ENCODE measurements at places on chromosomes 3 and 15. TPM values are rescaled to one million over a fixed set of nuclear protein-coding genes. Genes with fewer than 3 reads are reported as not detected.
A peak's percentile ranks its signal among the peaks of the same experiment; 100 is the strongest.

Gene NTRK3
- total RNA-seq = not detected

GRCh38 chr15:65339920-65340319 lies 35.4 kb downstream of the RNU5B-1 start:
- H3K27me3 ChIP-seq = peaks cover 7% of the 10 kb centered on the region
- peaks cover 4% of the 10 kb centered on the region for H3K4me1 ChIP-seq
- no peak for DNase-seq
- H3K27ac ChIP-seq = no peak overlapping the region
- H3K36me3 ChIP-seq = no peaks in the 10 kb centered on the region

Gene SELENOK
- 79.8 TPM for total RNA-seq

DNA sequence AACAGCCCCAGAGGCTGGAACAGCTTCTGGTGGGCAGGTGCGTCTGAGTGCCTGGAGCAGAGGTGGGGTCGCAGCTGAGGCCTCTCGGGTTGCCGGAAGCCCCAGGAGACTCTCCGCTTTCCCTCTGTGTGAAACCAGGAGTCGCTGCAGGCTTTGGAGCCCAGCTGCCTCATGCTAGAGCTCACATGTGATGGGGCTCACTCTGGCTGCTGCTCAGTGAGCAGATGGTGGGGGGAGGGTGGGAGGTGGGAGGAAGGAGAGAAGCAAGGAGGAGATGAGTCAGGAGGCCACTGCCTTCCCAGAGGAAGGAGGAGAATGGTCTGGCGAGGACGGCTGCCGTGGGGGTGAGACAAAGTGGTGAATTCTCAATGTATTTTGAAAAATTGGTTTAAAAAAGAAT lies 290.1 kb upstream of the CHRNA7 start:
- H3K27ac ChIP-seq = no peak overlapping the region
- H3K4me1 ChIP-seq = no peaks in the 10 kb centered on the region
- no peak overlapping the region for H3K4me3 ChIP-seq
- DNase-seq = no peak
- peaks cover 4% of the 10 kb centered on the region for H3K27me3 ChIP-seq
- H3K36me3 ChIP-seq = no peaks in the 10 kb centered on the region

Gene RNF123
- 38.3 TPM for total RNA-seq

DNA sequence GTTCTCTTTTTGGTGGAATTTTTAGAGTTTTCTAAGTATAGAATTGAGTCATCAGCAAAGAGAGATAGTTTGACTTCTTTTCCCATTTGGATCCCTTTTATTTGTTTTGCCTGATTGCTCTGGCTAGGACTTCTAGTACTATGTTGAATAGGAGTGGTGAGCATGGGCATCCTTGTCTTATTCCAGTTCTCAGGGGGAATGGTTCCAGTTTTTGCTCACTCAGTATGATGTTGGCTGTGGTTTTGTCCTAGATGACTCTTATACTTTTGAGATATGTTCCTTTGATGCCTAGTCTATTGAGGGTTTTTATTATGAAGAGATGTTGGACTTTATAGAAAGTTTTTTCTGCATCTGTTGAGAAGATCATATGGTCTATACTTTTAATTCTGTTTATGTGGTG lies 72.5 kb downstream of the TNFAIP8L3 start:
- no peak overlapping the region for H3K4me3 ChIP-seq
- H3K4me1 ChIP-seq = no peaks in the 10 kb centered on the region
- H3K36me3 ChIP-seq = no peaks in the 10 kb centered on the region
- DNase-seq = no peak
- no peaks in the 10 kb centered on the region for H3K27me3 ChIP-seq
- H3K27ac ChIP-seq = no peak overlapping the region

DNA sequence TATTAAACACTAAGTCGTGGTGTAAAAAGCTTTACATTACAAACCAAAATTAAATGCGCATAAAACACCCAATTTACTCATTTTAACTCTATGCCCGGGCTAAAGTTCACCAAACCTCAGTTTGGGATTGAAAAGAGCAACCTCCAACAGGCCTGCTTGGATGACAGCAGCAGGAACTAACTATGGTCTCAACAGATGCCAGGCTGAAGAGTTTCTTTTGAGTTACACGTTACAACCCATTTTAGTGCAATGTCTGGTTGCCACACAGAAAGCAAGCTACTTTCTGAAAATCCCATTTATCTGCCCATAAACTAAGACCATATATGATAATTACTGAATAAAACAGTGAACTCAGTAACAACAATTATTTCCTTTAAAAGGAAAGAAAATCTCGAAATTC lies 2.2 kb downstream of the SATB1 start:
- peak overlapping the region; percentile 81 for H3K4me3 ChIP-seq
- H3K4me1 ChIP-seq = peaks cover 70% of the 10 kb centered on the region
- no peak for DNase-seq
- peaks cover 62% of the 10 kb centered on the region for H3K36me3 ChIP-seq
- H3K27me3 ChIP-seq = no peaks in the 10 kb centered on the region
- peak overlapping the region; percentile 79 for H3K27ac ChIP-seq

Gene TMEM266
- not detected for total RNA-seq

Gene SLC9C1
- total RNA-seq = not detected

GRCh38 chr3:44682182-44682896 lies 30.1 kb upstream of the ZNF502 start:
- H3K4me3 ChIP-seq = no peak overlapping the region
- peaks cover 6% of the 10 kb centered on the region for H3K4me1 ChIP-seq
- H3K27ac ChIP-seq = no peak overlapping the region
- no peak for DNase-seq

Gene SCN11A
- total RNA-seq = not detected

- H3K4me1 ChIP-seq = no peaks in the 10 kb centered on the region
Measured at GRCh38 chr3:139764069-139764905, 86.5 kb upstream of the NMNAT3 start.

- H3K27me3 ChIP-seq = no peaks in the 10 kb centered on the region
- peak overlapping the region; percentile 96 for H3K4me3 ChIP-seq
- peaks cover 42% of the 10 kb centered on the region for H3K36me3 ChIP-seq
- H3K4me1 ChIP-seq = peaks cover 69% of the 10 kb centered on the region
- H3K27ac ChIP-seq = peak overlapping the region; percentile 89
- peak; percentile 71 for DNase-seq
Measured at GRCh38 chr3:9732080-9732739, 675 bp downstream of the BRPF1 start.

DNA sequence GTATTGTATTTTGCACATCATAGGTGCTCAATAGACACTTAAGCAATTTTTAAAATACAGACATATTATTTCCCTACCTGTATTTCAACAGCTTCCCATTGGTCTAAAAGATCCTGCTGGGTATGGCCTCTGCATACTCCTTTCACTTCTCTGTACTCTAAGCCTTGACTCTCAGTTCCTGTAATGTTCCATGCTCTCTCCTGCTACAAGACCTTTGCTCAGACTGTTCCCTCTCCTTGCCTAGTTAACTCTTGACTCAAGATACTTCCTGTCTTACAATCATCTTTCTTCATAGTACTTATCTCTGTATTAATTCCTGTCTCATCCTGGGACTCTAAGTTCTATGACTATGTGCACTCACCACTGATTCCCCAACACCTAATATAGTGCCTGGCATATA lies 1.7 kb downstream of the SCN11A start:
- H3K36me3 ChIP-seq = peaks cover 5% of the 10 kb centered on the region
- no peaks in the 10 kb centered on the region for H3K27me3 ChIP-seq
- DNase-seq = no peak
- no peak overlapping the region for H3K27ac ChIP-seq
- peaks cover 40% of the 10 kb centered on the region for H3K4me1 ChIP-seq

DNA sequence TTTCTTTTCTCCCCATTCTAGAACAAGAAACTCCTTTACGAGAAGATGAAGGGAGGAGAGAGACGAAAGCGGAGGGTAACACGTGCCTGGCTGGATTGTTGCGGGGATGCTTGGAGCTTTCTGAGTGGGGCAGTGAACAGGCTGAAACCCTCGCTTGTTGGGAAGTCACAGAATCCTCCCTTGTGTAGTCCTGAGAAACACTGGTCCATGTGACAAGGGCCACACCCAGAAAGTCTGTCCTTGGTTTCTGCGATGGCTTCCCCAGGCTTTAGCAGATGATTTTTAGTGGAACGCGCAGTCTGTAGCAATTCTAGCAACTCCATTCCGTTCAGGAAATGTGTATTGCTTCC lies 26.1 kb upstream of the GREM1 start:
- no peak overlapping the region for H3K27ac ChIP-seq
- no peaks in the 10 kb centered on the region for H3K4me1 ChIP-seq
- H3K36me3 ChIP-seq = no peaks in the 10 kb centered on the region
- H3K4me3 ChIP-seq = no peak overlapping the region
- H3K27me3 ChIP-seq = no peaks in the 10 kb centered on the region

Gene CHSY1
- 61.7 TPM for total RNA-seq

- DNase-seq = no peak
- H3K36me3 ChIP-seq = peaks cover 39% of the 10 kb centered on the region
- H3K4me1 ChIP-seq = peaks cover 76% of the 10 kb centered on the region
- no peaks in the 10 kb centered on the region for H3K27me3 ChIP-seq
- no peak overlapping the region for H3K4me3 ChIP-seq
- H3K27ac ChIP-seq = no peak overlapping the region
Measured at GRCh38 chr15:66404532-66404931, 17.8 kb downstream of the MAP2K1 start.

- peaks cover 2% of the 10 kb centered on the region for H3K4me1 ChIP-seq
- H3K27me3 ChIP-seq = no peaks in the 10 kb centered on the region
- DNase-seq = no peak
- no peak overlapping the region for H3K4me3 ChIP-seq
- H3K36me3 ChIP-seq = peaks cover 43% of the 10 kb centered on the region
- H3K27ac ChIP-seq = no peak overlapping the region
Measured at GRCh38 chr15:49308686-49309085, 114.4 kb upstream of the FGF7 start.

- no peaks in the 10 kb centered on the region for H3K27me3 ChIP-seq
- no peaks in the 10 kb centered on the region for H3K4me1 ChIP-seq
- H3K27ac ChIP-seq = no peak overlapping the region
- no peak for DNase-seq
Measured at GRCh38 chr15:101538996-101539395, 49.5 kb upstream of the PCSK6 start.

GRCh38 chr3:55305696-55306485 lies 181.2 kb downstream of the WNT5A start:
- DNase-seq = no peak
- H3K4me3 ChIP-seq = no peak overlapping the region
- no peak overlapping the region for H3K27ac ChIP-seq
- H3K4me1 ChIP-seq = no peaks in the 10 kb centered on the region

DNA sequence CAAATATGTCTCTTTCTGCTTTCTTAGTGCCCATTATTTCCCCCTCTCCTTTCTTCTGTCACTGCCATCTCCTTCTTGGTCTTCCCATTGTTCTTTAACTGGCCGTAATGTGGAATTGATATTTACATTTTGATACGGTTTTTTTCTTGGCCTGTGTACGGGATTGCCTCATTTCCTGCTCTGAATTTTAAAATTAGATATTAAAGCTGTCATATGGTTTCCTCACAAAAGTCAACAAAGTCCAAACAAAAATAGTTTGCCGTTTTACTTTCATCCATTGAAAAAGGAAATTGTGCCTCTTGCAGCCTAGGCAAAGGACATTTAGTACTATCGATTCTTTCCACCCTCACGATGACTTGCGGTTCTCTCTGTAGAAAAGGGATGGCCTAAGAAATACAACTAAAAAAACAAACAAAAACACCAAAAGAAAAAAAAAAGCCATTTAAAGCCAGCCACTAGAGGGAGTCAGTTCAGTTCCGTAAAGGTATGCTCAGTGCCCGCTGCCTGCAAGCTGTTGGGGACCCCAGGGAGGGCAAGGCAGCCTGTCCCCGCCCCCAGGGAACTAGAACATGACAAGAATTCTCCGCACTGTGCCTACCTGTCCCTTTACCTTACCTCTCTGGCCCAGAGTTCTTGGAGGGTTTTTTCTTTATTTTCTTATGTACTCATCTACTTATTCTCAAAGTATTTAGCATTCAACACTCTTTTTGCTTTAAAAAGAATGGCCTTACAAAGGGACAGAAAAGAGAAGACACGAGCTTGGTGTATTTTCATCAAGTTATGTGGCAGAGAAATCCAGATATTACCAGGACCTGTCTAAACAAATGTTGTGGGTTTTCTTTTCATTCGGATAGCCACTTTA lies 30.0 kb upstream of the NR2E3 start:
- peak; percentile 44 for DNase-seq
- peak overlapping the region; percentile 53 for H3K27ac ChIP-seq
- H3K4me3 ChIP-seq = no peak overlapping the region
- H3K36me3 ChIP-seq = no peaks in the 10 kb centered on the region
- H3K27me3 ChIP-seq = peaks cover 3% of the 10 kb centered on the region

Gene C3orf20
- total RNA-seq = 0.23 TPM

DNA sequence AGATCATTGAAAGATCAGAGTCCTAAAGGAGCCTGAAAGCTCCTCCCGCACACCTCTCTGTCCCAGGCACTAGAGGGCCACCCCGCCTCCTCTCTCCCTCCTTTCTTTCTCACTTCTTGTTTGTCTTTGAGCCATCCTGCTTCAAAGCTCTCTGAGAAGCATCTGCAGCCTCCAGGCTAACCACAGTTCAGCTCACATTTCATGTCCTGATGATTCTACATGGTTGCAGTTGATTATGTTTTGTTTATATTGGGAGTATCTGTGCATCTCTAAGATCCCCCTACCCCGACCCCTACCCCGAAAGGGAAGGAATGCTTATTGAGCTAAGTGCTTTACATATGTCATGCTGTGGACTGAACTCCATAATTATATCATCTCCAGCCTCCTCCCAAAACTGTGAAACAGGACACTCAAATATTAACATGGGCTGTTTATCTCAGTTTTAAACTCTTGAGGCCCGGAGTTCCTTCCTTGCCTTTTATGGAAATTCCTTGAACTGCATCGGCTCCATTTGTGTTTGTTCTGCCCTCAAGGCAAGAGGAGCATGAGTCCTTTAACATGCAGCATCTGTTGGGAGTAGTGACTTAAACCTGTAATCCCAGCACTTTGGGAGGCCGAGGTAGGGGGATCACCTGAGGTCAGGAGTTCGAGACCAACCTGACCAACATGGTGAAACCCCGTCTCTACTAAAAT lies 30.9 kb downstream of the MGLL start:
- H3K4me3 ChIP-seq = no peak overlapping the region
- DNase-seq = no peak
- no peaks in the 10 kb centered on the region for H3K4me1 ChIP-seq

DNA sequence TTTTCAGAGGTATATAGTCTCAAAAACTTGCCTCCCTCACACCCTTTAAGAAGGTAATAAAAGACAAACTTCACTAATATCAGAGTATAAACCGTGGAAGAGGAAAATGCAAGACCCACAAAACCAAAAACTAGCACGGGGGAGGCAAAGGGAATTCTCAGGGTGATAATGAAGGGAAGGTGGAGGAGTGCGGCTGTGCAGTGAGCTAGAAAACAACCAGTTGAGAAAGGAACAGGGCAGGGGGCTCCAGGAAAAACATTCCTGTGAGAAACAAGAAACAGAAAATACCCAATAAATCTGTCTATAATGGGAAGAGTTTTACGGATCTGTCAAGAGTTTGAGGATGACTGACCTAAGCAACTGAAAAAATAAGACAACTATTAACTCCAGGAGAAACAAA lies 31.6 kb downstream of the TAMM41 start:
- no peak overlapping the region for H3K27ac ChIP-seq
- H3K4me3 ChIP-seq = no peak overlapping the region

DNA sequence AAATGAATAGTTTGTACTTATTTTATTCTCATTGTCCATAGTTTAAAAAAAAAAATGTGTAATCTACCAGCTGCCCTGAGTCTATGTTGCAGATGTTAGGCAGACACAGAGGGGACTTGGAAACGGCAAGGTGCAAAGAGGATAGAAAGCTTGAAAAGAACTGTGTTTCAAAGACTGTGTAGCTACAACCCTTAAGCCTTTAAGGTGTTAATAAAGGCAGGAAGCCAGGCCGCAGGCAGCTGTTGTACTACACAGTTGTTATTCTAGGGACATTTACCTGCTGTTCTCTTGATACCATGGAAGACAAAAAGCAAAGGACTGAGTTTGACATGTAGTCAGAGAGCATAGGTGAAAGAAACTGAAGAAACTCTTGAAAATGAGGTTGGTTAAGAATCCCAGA lies 440.0 kb downstream of the TUSC7 start:
- H3K4me3 ChIP-seq = no peak overlapping the region
- no peak for DNase-seq
- H3K36me3 ChIP-seq = no peaks in the 10 kb centered on the region
- H3K4me1 ChIP-seq = no peaks in the 10 kb centered on the region
- H3K27ac ChIP-seq = no peak overlapping the region
- H3K27me3 ChIP-seq = no peaks in the 10 kb centered on the region
